ENCODE measurements at places on chromosomes 16 and 17.
A peak's percentile ranks its signal among the peaks of the same experiment; 100 is the strongest.

- peak; percentile 58 for DNase-seq
Measured at GRCh38 chr17:49358641-49359247, 3.3 kb downstream of the ZNF652 start.

DNA sequence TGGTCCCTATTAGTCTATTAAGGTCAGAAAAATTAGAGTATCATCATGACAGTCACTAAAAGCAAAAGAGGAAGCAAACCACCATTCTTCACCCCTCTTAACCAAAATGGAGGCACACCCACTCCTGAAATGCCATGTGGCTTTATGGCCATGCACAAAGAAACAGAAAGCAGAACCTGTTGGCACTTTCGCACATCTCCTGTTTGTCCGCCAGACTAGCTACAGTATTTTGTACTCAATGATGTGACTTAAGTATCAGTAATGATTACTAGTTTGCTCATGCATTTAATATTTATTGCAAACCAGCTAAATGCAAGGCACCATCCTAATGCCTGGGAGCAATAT, 70.2 kb upstream of the GNAO1 start:
- no peak for DNase-seq

GRCh38 chr17:13995856-13996271, 73.4 kb upstream of the COX10 start:
- peak; percentile 30 for DNase-seq

GRCh38 chr16:49485663-49486062, 112.1 kb downstream of the C16orf78 start:
- no peak for DNase-seq

DNA sequence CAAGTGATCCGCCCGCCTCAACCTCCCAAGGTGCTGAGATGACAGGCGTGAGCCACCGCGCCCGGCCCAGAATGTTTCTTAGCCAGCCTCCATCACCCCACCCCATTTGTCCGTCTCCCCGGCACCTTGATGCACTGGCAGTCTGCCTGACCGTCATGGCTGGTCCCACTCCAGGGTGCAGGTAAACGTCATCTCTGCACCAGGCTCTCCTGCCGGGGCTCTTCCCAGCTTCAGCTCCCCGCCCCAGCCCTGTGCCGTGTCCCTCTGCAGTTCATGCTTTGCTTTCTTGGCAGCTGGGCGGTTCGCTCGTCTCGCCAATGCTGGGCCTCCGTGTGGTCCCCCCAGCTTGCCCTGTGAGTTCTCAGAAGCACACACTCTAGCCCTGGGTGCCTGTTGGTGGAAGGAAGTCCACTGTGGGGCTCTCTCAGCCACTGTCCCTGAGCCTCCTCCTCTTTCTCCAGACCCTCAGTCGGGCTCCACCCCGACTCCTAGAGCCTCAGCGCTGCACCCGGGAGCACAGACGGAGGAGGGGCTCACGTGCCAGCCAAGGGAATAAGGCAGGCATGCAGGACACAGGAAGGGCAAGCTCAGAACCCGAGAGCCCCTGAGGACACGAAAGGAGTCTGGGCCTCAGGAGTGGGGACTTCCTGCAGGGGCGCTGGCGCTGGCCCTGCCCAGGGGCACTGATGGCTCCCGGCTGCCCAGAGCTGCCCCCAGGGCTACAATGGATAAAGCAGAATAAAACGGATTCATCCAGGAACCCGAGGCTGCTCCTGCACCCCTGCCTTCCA, 12.0 kb downstream of the HS3ST6 start:
- DNase-seq, result no peak

GRCh38 chr17:43822570-43823190, 10.3 kb downstream of the MPP3 start:
- no peak for DNase-seq

DNA sequence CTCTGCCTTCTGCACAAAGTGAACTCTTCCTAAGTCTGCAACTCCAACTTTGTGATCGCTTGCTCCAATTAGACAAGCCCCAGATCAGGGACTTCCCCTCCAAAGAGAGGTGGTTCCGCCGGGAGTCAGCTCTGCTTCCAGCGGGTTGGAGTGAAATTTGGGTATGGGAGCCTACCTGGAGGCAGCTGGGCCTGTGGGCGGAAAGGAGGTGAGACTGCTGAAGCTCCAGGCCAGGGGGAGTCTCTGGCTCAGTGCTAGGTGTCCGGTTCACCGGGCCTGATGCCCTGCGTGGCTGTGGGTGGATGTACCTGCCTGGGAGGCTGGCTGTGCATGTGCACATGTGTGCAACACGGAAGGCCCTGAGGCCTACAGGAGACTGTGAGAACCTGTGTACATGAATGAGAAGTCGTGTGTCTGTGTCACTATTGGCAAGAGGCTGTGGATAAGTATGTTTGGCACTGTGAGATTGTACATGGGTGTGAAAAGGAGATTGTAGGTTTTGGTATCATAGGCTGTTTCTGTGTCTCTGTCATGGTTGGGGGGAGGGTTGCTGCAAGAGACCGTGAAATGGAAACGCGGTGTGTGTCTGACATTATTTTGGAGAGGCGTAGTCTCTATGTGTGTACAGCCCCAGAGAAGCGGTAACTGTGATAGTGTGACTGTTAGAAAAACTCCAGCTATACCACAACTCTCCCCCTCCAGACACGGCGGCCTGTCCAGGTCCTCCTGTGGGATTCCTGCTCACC, 4.2 kb downstream of the LHX1 start:
- DNase-seq, result no peak

- DNase-seq, result peak; percentile 79
Measured at GRCh38 chr17:143785-144281, 6.5 kb downstream of the SCGB1C2 start.

DNA sequence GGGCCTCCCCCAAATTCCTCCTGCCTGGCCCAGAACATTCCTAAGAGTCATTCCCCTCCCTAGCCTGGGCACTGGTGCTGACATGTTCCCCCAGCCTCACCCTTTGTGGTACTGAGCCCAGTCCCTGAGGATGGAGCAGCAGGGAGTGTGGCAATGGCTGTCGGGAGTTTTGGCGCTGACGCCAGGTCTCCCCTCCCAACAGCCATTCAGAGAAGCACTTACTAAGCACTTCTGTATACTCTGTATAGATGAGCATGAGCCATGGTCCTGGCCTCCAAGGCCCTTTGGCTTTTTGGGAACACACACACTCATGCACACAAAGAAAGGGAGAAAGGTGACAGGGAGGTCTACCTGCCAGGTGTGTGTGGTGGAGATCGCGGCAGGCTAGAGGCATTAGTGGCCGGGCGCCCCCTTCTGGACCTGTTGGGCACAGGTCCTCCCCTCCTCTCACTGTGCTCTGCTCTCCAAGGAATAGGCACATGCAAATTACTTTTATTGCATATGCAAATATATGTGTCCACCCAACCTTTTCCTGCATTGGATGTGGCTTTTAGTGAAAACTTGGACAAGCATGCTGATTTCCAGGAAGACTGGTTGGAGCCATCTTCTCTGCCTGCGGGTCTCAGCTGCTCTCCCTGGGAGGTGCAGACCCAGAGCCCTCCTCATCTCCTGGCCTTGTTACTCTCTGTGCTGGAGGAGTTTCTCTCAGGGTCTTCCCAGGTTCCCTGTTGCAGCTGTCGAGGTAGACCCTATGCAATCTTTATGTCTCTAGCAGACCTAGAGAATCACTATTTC, 17.4 kb upstream of the C17orf107 start:
- peak; percentile 32 for DNase-seq

GRCh38 chr17:76579281-76579680, 6.4 kb downstream of the ST6GALNAC2 start:
- no peak for DNase-seq

- DNase-seq, result peak; percentile 35
Measured at GRCh38 chr16:74297145-74297665, 591 bp downstream of the PSMD7 start.

DNA sequence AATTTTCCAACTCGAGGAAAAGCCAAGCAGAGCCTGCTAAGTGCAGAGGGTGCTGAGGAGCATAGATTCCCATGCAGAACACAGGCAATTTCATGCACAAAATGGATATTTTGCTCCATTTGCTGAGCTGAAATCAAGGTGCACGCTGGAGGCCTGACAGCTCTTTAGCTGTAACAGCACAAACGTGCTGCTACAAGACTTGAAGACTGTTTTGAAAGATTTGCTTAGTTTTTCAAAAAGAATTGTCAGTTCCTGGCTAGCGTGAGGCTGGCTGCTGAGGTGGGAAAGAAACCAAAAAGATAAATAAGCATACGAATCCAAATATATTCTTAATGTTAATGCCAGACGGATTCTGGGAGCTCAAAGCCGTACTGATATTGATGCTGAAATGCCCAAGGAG, 309.0 kb upstream of the MAF start:
- DNase-seq, result peak; percentile 22

DNA sequence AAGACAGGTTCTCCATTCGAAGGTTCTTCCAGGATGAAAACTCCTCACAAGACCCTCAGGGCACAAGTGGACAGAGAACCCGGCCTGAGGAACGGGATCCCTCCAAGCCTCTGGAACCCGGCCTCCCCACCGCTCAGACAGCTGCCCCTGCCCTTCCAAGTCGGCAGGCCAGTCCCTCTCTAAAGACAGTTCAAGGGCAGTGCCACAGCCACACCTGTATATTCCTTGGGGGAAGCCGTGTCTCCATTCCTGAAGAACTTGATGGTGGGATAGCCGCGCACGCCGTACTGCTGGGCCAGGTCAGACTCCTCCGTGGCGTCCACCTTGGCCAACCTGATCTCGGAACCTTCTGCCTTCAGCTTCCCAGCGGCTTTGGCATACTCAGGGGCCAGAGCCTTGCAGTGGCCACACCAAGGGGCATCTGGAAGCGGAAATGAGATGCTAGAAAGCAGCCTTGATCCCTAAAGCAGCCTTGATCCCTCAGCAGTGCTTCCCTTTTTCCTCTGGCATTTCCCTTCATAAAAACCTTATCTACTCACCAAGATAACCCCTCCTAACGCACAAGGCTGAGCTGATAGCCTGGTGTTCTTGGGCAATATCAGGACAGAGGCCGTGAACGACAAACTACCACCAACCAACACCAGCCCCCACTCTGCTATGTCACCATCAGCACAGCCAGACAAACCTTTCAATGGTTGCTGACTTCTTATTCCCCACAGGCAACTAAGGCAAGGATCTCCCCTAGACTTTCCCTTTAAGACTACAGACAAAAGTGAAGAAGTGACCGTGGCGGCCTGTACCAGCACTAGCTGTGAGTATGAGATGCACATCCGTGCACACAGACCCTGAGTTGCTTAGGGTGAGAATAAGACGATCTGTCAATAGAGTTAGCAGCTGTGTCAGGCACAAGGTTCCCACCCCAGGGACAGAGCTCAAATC, 1.1 kb downstream of the P4HB start:
- no peak for DNase-seq

- DNase-seq, result peak; percentile 57
Measured at GRCh38 chr17:4739122-4740024, at the start of the genes CXCL16 and ZMYND15. Gene CXCL16 (minus strand): TSS chr17:4739928. CDS start chr17:4739339, 589 bp downstream. Gene ZMYND15 (plus strand): TSS chr17:4739833. CDS start chr17:4740549, 716 bp downstream.

GRCh38 chr16:66846266-66846665, 2.1 kb downstream of the CA7 start:
- DNase-seq, result no peak

DNA sequence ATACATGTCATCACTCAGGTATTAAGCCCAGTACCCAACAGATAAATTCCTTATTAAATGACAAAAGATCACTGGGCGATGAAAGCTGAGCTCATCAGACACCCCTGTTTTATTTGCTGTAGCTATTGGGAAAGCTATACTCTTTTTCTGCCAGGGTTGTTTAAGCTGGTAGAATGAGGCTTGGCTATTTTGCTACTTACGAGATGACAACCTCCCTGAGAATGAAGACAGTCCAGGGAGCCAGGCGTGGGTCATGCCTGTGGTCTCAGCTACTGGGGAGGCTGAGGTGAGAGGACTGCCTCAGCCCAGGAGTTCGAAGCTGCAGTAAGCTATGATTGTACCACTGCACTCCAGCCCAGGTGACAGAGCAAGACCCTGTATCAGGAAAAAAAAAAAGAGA, 4.3 kb upstream of the SH2B1 start:
- no peak for DNase-seq

- no peak for DNase-seq
Measured at GRCh38 chr16:49617016-49617629, 238.8 kb downstream of the ZNF423 start.

GRCh38 chr17:39667945-39668924, at the start of gene PNMT:
Gene PNMT (plus strand): TSS chr17:39668453. CDS start chr17:39668476, 23 bp downstream.
- peak; percentile 71 for DNase-seq

GRCh38 chr17:78357177-78357586, 2.7 kb downstream of the SOCS3 start:
- DNase-seq, result peak; percentile 37

DNA sequence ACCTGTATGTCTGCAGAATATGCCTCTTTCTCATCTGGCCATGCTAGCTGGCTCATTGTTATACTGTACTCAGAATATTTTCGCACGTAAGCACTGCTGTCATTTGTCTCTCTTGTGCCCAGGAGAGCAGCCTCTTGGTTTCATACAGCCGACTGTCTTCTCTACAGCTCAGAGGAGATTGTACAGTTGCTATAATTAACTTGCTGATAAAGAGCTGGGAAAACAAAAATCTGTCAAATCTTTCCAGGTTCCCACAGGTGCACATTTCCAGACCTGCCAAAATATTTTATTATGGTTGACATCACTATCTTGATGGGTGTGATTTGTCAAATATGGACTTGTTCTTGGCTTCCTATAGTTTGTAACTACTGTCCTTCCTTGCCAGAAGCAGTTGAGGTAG, 122.7 kb downstream of the FTO start:
- DNase-seq, result no peak

- DNase-seq, result peak; percentile 94
Measured at GRCh38 chr17:69142175-69142802, 594 bp upstream of the ABCA6 start.

- peak; percentile 18 for DNase-seq
Measured at GRCh38 chr17:76036497-76037261, 9.6 kb upstream of the EVPL start.

- DNase-seq, result no peak
Measured at GRCh38 chr17:41421116-41421515, 3.3 kb downstream of the KRT37 start.

GRCh38 chr16:60459463-60459862, 1576.8 kb downstream of the CDH8 start:
- DNase-seq, result no peak

Data from muscle of leg (tissue), 16 donors.